ENCODE measurements at places on chromosomes 16 and 17.
A peak's percentile ranks its signal among the peaks of the same experiment; 100 is the strongest.

DNA sequence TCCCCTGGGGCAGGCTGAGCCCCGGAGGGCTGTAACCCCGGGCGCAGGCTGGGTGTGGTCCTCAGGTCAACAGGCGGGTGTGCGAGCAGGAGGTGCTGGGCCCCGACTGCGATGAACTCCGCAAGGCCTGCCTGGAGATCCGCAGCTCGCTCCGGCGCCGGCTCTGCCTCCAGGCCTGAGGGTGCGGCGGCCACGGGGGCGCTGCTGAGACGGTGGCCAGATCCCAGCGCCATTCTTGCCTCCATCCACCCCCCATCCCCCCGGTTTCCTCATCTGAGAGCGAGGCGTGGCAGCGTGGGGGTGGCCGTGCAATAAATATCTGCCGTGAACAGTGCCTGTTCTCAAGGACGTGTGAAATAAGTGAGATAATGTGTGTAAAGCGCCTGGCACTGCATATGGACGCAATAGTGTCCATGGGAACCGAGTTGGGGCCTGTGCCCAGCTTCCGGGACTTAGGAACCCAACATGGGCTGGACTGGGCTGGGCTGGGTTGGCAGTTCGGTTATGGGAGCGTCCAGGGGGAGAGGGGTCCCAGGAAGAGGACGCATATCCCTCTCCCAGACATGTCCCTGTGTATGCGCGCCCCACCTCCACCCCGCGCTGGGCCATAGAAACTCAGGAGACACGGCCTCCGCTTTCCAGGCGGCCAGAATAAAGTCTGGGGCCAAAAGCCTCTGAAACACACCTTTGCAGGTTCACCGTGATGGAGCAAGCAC lies 15.0 kb downstream of the ZNF213 start:
- DNase-seq: peak; percentile 73

- DNase-seq: no peak
Measured at GRCh38 chr17:72565006-72565405, 444.2 kb downstream of the SOX9 start.

DNA sequence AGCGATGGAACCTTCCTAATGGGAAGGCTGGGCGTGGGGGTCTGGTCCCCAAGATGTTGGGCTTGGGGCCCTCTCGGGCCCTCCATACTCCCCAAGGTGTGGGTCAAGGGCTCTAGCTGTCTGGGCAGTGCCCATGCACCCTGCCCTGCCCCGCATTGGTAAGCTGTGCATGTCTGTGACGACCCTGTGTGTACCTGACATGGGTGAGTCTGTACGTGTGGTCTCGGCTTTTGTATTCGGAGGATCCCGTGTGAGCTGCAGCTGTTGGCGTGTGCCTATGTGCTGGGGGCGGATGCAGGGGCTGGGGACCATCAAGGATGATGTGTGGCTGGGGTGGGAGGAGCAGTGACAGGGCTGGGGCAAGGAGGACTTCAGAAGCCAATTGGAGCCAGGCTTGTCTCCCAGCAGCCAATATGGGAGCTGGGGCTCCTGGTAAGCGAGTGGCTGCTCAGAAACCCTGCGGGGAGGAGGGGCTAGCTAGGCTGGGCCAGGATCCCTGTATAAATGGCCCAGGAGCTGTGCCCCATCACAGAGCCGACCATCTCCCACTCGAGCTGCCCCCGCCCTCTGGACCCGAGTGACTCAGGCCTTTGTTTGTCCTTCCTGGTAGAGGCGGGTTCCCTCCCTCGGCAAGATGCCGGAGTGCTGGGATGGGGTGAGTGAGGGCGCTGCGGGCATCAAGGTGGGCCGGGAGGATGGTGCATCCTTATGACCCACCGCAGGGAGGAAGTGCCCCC lies at the start of gene NDRG4:
Gene NDRG4, plus strand, starts transcription at position 529 of the 737 bp plus-strand sequence. Its CDS starts 106 bp downstream, at position 635.
- peak; percentile 55 for DNase-seq

DNA sequence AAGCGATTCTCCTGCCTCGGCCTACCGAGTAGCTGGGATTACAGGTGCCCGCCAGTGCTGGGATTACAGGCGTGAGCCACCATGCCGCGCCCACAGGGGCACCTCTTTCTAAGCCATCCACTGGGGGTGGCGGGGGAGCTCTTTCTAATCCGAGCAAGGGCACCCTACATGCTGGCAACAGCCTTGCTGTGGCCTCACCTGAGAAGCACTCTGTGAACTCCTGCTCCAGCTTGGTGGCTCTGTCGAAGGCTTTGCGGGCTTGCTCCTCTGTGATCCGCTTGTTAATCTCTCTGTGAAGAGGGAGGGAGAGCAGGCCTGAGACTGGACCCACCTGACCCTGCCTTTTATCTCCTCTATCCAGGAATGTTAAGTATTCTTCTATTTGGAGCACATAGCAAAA lies 11.9 kb upstream of the ASGR1 start:
- DNase-seq: no peak

GRCh38 chr17:56549501-56549900 lies 44.0 kb upstream of the NOG start:
- DNase-seq: no peak

DNA sequence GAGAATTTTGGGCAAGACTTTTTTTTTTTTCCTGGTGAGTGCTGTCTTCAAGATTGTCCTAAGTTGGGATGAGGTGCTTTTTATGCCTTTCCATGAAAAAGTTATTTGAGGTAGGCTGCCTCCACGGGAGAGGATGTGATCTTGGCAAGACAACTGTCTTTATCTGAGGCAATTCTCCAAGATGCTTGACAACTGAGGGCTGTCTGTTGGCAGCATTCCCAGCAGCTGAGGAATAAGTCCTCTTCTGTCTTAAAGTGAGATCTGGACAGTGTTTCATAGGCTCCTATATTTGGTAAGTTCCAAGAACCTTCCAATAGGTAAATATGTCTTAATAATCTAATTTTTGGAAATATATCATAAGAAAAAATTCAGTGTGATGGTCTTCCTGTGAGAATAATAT lies 662.0 kb downstream of the CDH11 start:
- DNase-seq: no peak

- no peak for DNase-seq
Measured at GRCh38 chr16:57844416-57845030, 42.2 kb upstream of the KIFC3 start.

DNA sequence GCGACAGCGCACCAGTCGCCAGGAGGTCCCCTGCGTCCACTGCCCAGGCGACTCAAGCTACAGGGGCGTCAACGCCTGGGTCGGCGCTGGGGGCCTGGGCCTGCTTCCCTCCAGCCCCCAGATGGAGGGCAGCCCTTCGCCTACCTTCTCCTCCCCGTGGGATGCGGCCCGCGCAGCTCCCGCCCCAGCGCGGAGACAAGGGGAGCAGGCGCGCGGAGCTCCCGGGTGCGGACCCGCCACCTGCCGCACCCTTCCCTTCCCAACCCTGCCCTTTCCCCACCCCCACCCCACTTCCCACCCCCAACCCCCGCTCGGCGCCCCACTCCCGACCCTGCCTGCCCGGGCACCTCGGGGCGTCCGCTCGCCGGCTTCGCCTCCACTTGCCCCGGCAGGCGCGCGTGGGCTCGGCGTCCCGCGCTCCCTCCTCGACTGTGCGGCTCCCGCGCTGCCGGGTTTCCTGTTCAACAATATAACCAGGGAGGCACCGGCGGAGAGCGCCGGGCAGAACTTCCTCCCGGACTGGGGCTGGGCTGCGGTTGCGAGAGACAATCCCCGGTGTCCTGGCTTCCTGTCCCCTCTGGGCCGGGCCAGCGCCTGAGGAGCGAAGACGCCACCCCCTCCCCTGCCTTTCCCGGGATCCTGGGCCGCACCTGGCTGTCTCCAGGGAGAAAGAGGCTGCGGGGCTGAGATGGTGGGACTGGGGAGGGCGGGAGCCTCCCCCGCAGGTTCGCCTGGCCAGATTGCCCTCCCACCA lies at the start of gene ARHGAP27:
Gene ARHGAP27, minus strand, starts transcription at position 466 of the 754 bp plus-strand sequence. CDS start 2,591 bp downstream, outside the sequence.
- peak; percentile 57 for DNase-seq

DNA sequence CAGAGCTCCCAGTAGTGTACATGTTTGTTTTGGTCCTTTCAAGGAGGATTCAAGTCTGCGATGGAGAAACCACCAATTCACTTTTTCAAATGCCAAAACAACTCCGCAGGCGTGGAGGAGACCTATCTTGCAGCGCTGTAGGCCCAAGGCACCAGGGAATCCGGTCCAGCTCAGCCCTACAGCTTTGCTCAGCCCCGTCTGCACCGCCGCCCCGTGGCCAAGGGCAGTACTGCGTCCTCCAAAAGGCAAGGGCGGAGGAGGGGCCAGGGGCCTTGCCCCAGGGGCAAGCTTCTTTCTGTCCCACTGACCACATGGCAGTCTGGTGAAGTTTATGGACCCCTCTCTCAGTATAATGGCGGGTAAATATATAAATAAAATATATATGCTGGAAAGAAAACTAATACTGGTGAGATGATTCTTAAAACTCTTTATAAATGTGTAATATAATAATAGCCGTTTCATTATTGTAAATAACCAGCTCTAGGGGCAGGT lies 709 bp upstream of the CD300LG start:
- peak; percentile 84 for DNase-seq

- DNase-seq: no peak
Measured at GRCh38 chr17:56806949-56807348, 26.8 kb downstream of the C17orf67 start.

All from activated CD4-positive, alpha-beta T cell treated with anti-CD3 and anti-CD28 coated beads, Interleukin-2, Interleukin-6, amounts not matched to agents 100 ng/mL and 50 ng/mL, durations not matched to agents 16 hours and 8 hours (primary cell).